Activated CD8-positive, alpha-beta memory T cell treated with anti-CD3 and anti-CD28 coated beads for 24 hours (primary cell): ENCODE measurements at places on chromosomes 3 and 15.

DNA sequence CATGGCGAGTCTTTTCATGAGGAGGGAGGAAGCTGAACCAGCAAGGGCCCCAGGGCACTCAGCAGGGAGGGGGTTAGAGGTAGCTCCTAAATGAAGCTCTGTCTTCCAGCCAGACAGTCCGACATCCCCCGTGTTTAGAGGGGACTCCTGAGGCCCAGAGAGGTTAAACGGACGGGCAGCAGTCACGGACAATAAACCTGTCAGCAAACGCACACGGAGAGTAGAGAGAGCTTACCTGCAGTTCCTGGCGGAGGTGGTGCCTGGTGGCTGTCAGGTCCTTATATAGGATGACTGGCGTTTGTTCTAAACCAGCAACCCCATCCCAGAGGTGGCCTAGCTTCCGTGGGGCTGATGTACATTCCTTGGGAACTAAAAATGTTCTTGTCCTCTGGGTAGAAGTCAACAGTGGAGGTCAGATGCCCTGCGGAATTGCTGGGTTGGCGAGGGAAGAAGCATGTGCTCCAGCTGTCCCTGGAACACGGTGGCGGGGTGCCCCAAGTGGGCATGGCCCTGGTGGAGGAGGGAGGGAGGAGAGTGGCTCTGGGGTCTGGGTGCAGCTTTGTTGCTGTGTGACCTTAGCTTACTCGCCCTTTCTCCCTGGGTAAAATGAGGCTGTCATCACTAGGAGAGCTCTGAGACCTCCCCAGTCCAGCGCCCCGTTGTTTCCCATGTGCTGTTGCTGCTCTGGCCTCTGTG is 2.1 kb downstream of the GHRL start:
- DNase-seq: no peak

DNA sequence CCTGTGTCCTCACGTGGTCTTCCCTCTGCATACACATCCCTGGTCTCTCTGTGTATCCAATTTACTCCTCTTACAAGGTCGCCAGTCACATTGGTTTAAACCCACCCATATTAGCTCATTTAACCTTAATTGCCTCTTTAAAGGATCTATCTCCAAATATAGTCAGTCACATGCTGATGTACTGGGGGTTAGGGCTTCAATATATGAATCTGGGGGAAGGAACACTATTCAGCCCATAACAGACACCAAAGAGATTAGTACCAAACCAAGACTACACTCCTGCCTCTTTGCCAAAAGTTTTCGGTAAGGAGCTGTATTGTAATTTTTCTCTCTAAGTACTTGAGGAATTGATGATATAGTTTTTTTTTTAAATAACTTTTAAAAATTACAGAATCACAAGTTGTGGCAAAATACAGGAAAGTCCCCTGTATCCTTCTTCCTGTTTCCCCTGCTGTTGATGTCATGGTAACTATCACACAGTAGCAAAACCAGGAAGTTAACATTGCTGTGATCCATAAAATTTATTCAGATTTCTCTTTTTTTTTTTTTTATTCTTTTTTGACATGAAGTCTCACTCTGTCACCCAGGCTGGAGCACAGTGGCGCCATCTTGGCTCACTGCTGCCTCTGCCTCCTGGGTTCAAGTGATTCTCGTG is 67.8 kb downstream of the SLCO3A1 start:
- no peak for DNase-seq

- no peak for DNase-seq
These were observed 32.9 kb downstream of the IGDCC3 start for GRCh38 chr15:65344914-65345275.

DNA sequence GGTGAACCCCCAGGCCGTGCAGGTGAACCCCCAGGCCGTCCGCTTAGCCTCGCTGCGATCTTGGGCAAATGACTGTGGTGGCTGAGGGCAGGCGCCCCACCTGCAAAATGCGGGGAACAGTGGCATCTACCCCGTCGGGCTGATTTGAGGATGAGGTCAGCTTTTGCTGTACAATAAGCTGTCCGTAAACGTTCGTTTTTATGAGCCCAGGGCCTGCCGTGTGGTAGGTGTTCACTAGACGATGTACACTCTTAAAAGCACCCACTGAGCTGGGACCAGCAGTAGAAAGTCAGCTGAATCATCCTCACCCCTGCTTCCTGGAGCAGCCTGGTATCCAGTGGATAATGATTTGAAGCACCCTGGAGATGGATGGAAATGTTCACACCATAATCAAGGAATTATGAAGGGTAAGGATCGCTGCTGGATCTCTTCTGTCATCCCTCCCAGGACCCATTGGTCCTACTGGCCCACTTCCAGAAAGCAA is 943 bp upstream of the PCSK6 start:
- no peak for DNase-seq

GRCh38 chr3:184937611-184938010 is 125.6 kb downstream of the VPS8 start:
- DNase-seq: no peak

- DNase-seq: no peak
These were observed 265.1 kb downstream of the OCA2 start for GRCh38 chr15:27833974-27834373.

GRCh38 chr3:73789825-73790444 is 165.2 kb upstream of the PDZRN3 start:
- DNase-seq: no peak

- DNase-seq: no peak
These were observed 319.9 kb upstream of the GBE1 start for GRCh38 chr3:82081351-82081750.

DNA sequence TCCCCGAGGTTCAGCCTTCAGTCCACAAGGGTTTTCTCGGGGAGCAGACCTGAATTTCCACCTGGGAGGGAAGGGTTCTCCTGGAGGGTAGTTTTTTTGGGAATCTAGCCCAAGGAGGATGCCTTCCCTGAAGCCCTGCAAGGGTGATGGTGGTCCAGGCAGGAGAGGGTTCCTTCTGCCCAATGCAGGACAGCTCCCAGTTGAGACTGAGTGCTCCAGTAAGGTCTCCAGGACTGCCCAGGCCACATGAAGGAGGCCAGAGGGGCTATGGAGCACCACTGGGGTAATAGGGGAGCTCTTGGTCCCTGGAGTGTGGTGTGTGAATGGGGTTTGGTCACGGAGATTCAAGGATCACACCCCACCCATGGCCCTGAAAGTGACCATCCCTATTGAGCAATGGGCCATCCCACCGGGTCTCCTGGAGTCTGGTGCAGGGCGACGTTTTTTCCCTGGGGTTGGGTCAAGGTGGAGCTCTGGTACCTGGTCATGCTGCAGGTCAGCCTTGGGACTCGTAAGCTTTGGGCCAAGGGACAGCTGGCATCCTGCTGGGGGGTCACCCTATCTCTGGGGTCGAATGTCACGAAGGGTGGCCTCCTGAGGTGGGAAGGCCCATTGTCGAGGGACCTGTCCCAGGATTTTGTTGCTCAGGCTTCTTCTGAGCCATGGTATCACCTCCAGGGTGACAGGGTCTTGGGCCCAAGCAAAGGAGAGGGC is 196.5 kb downstream of the UBE3A start:
- DNase-seq: peak; percentile 49

DNA sequence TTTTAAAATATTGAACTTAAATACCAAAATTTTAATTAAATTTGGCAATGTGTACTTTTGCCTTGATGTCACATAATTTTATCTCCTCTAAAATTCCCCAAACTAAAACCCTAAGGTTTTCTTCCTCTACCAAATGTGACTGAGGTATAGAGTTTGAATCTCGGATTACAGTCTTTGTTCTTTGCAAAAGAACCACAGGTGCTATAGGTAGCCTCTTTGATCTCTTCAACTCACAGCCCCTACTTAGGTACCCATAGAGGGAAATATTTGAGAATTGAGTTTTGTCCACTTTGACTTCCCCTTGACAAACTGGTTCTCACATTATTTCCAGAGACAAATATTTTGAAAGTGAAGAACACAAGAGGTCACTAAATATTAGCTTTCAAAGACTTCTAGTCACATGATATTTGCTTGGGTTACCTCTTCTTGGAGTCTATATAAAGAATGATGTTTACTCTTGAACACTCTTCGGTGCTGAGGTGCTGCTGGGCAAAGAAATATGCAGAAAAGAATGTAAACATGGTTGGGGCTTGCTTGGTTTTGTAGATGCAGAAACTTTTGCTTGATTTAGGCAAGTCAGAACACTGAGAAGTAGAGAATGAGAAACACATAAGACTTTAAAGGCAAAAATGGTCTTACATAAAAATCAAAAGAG is 120.8 kb upstream of the MCTP2 start:
- no peak for DNase-seq

GRCh38 chr3:8550611-8551010 is 49.0 kb downstream of the LMCD1 start:
- DNase-seq: no peak

DNA sequence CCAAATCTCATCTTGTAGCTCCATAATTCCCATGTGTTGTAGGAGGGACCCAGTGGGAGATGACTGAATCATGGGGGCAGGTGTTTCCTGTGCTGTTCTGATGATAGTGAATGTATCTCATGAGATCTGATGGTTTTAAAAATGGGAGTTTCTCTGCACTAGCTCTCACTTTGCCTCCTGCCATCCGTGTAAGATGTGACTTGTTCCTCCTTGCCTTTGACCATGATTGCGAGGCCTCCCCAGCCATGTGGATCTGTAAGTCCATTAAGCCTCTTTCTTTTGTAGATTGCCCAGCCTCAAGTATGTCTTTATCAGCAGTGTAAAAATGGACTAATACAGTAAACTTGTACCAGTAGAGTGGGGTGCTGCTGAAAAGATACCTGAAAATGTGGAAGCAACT is 44.5 kb downstream of the DUT start:
- DNase-seq: no peak

- DNase-seq: no peak
These were observed 123.4 kb downstream of the SATB1 start for GRCh38 chr3:18301781-18302180.

GRCh38 chr3:115836944-115837343 is 213.6 kb downstream of the GAP43 start:
- no peak for DNase-seq

GRCh38 chr3:59243476-59243875 is 193.7 kb upstream of the CFAP20DC start:
- no peak for DNase-seq

DNA sequence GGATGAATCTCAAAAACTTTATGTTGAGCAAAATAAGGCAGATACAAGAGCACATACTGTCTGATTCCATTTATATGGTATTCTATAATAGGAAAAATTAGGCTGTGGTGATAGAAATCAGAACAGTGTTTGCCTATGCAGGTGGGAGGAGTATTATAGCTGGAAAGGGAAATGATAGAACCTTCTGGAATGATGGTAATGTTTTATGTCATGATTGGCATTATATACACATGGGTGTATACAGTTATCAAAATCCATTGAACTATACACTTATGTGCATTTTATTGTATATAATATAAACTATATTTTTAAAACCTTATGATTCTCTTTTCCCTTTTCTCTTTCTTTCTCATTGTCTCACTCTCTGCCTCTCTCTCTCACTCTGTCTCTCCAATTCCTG is 156.1 kb downstream of the THSD4 start:
- DNase-seq: no peak

- DNase-seq: no peak
These were observed 532.3 kb upstream of the SUCLG2 start for GRCh38 chr3:68186733-68187132.

DNA sequence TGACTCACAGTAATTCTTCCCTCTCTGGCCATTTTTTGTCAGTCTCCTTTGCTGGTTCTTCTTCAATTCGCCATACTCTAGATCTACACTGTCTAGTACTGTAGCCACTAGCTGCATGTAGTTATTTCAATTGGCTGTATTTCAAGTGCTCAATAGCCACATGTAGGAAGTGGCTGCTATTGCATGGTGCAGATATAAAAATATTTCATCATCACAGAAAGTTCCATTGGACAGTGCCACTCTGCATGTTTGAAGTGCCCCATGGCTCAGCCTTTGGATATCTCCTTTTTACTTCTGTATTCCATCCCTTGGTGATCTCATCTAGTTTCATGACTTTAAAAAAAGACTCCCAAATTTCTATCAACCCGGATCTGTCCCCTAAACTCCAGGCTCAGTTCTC is 22.1 kb downstream of the PPP2R3A start:
- no peak for DNase-seq

GRCh38 chr3:172222478-172223071 is 183.2 kb downstream of the FNDC3B start:
- DNase-seq: no peak

- no peak for DNase-seq
These were observed 78.0 kb downstream of the GMPS start for GRCh38 chr3:155948476-155948875.

- DNase-seq: no peak
These were observed 10.9 kb upstream of the CD200R1L start for GRCh38 chr3:112857526-112857925.

DNA sequence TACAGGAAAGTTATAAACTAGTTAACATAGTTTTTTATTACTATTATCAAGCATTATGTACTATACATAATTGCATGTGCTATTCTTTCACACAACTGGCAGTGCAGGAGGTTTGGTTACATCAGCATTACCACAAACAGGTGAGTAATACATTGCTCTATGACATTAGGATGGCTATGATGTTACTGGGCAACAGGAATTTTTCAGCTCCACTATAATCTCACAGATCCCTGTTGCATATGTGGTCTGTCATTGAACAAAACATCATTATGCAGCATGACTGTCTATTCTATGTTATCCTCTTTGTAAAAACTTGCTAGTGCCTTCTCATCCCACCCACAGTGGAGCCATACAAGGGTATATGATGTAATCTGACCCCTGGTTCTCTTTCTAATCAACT is 36.5 kb upstream of the PDZRN3 start:
- no peak for DNase-seq

- DNase-seq: no peak
These were observed 76.1 kb upstream of the PLSCR4 start for GRCh38 chr3:146326875-146327543.

DNA sequence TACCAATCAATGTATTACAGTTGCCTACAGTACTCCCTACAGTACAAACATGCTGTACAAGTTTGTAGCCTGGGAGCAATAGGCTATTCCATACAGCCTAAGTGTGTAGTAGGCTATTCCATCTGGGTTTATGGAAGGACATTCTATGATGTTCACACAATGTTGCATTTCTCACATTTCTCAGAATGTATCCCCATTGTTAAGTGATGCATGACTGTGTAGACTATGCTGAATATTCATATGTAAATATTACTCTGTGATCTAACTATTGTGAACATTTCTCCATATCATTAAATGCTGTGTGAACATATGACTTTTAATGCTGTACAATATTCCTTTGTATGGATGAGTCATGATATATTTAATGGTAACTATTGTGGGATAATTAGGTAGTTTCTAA is 139.2 kb upstream of the ADAMTS9 start:
- no peak for DNase-seq

DNA sequence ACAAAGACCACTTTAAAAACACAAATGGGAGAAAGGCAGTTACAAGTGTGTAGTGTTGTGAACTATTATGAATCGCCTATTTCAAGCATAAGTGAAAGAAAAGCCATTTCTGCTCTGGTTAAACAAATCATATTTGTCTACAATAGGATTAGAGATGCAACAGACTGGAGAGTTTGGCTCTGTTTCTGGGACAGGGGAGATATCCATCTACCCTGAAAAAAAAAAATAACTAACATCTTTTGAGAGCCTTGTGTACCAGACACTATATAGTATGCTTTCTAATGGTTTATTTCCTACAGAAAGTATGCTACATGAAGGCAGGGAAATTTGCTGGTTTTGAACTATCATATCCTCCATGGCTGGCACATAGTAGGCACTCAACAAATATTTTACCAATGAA is 106.7 kb upstream of the FHIT start:
- DNase-seq: no peak
